ENCODE measurements at places on chromosomes 5 and 9.

DNA sequence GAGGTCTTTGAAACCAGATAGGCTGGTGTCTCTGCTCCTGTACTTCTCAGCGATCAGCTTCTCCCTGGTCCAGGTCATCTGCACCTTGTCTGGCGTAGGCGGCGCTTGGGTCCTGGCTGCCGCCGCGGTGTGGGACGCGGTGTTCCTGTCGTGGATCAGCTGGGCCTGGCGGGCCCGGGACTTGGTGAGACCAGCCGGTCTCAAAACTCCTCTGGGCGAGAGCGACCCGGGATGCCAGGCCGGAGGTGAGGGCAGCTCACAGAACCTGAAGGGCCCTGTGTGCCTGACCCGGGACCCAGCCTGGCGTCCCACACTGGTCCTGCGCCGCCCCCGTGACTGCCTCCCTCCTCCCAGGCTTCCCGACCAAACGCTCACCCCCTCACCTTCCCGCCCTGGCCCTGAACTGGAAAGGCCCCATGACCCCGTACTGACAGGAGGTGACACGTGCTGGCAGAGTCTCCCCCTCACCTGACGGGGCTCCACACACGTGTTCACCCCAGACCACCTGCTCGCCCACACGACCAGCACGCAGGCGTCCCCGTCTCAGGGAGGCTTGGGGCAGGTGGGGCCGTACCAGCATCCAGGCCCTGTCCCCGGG lies 49.0 kb downstream of the NKD2 start:
- DNase-seq: no peak

- DNase-seq: no peak
These were observed 670.5 kb upstream of the RGMB start for GRCh38 chr5:98102936-98103335.

DNA sequence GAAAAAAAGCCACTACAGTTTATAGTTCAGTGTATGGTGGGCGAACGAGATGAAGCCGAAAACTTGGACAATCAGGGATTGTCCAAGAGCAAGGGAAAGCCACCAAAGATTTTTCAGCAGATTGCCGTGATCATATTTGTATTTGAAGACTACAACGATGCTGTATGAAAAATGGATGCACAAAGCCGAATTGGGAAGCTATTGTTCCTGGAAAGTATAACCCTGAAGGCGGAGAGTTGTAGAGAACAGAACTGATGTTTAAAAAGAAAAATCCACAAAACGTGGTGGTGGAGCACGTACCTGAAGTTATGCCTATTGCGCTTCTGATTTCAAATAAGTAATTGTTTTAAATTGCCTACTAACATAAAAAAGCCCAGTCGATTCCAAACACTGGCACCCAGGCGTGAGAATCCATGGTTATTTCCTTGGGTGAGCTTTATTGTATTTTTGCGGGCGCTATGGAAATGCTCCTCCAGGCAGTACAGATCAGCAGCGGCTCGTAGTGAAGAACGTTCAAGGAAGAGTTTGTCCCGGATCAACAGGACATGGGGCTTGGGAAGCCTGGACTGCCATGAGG lies 772 bp upstream of the TARS1 start:
- no peak for DNase-seq

GRCh38 chr5:14588145-14588544 lies 6.6 kb downstream of the OTULINL start:
- no peak for DNase-seq

GRCh38 chr9:85223506-85224125 lies 518.1 kb downstream of the AGTPBP1 start:
- DNase-seq: no peak

- no peak for DNase-seq
These were observed 1045.8 kb upstream of the DMAC1 start for GRCh38 chr9:8845376-8845775.

DNA sequence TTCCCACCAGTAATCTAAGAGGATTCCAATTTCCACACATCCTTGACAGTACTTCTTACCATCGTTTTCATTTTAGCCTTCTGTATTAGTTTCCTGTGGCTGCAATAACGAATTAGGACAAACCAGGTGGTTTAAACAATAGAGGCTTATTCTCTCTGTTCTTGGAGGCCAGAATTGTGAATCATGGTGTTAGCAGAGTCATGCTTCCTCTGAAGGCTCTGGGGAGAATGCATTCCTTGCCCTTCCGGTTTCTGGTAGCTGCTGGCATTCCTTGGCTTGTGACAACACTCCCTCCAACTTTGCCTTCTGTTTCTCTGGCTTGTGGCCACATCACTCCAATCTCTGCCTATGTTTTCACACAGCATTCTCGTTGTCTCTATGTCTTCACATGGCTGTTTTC lies 23.5 kb downstream of the RIGI start:
- no peak for DNase-seq

GRCh38 chr5:111834926-111835599 lies 78.1 kb upstream of the NREP start:
- no peak for DNase-seq

- DNase-seq: no peak
These were observed 295.7 kb downstream of the DNAH5 start for GRCh38 chr5:13648822-13649221.

DNA sequence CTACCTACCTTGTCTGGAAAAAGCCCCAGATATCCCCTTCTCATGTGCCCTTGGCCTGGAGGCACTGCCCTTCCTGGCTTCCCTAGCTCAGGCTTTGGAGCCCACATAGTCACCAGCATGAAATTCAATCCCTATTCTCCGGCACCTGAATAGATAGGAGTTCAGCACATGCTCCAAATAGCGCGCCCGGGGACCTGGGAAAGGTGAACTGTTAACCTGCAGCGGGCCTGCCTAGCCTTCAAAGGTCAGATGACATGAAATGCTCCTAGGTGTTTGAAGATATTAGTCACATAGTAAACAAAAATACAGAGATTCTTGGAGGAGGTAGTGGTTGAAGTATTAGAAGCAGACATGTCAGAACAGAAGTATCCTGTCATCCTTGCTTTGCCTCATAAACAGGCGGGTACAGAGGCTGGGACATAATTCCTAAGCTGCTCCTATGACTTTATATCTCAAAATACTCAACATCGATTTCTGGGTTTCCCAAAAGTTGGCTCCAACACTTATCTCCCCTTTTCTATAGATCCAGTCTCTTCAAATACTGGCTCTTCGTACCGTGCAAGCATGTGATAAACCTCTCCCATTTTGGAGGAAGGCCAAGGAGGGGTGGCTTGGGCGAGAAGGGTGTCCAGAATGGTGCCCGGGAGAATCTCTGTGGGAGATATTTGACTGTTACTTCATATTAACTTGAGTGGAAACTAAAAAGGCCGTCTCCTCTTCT lies 88.0 kb upstream of the ANKH start:
- no peak for DNase-seq

GRCh38 chr9:95415158-95415557 lies 97.6 kb upstream of the FANCC start:
- DNase-seq: no peak

GRCh38 chr9:89277454-89277853 lies 33.5 kb upstream of the CKS2 start:
- DNase-seq: no peak

DNA sequence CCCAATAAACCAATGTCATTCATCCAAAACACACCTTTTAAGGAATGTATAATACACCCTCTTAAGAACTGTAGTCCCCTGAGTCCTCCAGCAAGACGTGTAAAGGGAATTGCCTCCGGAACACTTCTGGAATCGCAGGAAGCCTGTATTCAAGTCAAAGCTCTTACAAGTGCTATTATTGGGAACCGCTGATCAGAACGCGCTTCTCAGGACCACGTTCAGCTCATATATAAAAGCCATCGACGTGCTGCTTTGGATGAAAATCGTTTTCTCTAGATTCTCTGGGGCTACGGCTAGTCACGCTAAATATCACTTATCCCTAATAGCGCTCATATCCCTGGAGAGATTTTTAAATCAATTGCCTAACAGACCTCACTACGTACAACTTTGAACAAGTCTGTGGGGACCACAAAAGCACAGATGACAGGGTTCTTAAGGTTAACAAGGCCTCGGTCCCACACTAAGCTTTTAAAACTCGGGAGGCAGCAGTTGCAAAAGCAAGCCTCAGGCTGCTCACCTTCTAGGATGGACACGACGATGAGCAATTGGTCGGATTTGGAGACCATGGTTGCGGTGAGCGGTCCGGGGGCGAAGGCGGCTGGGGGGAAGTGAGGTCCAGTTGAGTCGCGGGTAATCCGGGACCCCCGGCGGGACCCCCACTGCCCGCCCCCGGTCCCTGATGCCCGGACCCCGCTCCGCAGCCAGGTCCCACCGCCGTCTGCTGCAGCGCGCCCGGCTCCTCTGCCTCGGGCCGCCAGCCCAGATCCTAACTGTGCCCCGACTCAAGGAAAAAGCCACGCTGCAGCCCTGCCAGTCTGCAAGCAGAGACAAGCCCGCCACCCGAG lies 548 bp downstream of the CEP120 start:
- DNase-seq: no peak

DNA sequence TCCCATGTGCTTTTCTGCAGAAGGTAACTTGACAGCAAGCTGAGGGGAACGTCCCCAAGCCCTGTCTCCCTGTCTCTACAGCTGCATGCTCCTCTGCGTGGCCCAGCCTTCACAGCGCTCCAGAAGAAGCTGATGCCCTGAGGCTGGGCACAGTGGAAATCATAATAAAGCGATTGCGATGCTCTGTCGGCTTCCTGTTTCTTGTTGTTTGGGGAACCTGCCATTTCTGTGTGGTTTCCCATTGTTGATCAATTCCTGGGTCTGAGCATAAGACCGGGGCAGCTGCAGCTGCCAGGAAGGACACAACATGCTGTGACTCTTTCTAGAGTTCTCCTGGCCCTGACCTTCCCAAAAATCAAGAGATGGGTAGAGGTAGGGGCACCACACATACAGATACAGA lies 7.2 kb upstream of the DNAJB5 start:
- DNase-seq: no peak

DNA sequence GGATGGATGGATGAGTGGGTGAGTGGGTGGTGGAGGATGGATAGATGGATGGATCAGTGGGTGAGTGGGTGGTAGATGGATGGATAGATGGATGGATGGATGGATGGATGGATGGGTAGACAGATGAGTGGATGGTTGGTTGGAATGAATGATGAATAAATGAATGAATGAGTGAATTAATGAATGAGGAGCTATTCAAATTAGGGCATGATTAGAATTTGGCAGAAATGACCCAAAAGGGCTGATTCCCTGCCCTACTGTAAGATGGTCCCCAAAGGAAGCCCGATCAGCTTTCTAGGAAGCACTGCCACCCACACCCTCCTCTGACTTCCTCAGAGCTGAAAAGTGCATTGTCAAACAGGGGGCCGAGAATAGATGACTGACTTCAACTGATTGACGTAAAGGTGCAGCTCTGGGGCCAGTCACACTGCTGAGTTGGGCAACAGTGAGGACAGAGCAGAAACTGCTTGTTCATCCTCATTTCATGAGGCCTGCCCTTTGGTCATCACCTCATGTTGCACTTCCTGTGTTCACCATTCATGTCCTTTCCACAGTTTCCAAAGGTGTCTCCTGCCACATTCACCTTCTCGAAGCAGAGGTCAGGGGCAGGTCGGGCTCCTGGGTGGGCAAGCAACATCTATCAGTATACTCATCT lies 34.3 kb downstream of the NIPAL4 start:
- DNase-seq: peak; percentile 64

- DNase-seq: peak; percentile 81
These were observed 683 bp upstream of the ZFAND5 start for GRCh38 chr9:72365525-72366256.

DNA sequence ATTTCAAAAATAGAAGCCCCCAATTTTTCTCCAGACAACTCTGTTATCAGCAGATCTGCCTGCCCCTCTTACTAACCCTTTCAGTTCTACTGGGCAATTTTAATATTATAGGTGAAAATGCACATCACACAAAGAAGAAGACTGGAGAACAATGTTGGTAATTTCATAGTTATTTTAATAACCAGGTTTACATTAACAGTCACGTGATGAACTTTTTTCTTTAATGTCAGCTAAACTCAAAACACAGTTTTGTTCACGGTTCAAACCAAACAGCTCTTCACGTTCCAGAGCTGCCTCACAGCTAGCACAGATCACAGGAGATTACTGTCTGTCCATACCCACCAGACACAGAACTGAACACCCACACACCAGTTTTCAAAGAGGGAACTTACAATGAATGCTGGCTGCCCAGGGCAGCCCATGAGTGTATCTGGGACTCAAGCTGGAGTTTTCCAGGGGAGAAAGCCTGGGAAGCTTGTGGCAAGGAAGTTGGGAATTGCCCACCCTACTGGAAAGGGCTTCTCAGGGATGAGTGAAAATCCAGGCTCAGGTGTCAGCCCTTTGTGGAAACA lies 119.1 kb downstream of the DPYSL3 start:
- no peak for DNase-seq

- DNase-seq: no peak
These were observed 372.4 kb upstream of the DMAC1 start for GRCh38 chr9:8172000-8172399.

- DNase-seq: no peak
These were observed 791 bp upstream of the STARD4 start for GRCh38 chr5:111513131-111513520.

GRCh38 chr5:34656700-34657273 lies 659 bp downstream of the RAI14 start:
- no peak for DNase-seq

GRCh38 chr5:132274050-132274792 lies 16.7 kb downstream of the PDLIM4 start:
- DNase-seq: no peak

DNA sequence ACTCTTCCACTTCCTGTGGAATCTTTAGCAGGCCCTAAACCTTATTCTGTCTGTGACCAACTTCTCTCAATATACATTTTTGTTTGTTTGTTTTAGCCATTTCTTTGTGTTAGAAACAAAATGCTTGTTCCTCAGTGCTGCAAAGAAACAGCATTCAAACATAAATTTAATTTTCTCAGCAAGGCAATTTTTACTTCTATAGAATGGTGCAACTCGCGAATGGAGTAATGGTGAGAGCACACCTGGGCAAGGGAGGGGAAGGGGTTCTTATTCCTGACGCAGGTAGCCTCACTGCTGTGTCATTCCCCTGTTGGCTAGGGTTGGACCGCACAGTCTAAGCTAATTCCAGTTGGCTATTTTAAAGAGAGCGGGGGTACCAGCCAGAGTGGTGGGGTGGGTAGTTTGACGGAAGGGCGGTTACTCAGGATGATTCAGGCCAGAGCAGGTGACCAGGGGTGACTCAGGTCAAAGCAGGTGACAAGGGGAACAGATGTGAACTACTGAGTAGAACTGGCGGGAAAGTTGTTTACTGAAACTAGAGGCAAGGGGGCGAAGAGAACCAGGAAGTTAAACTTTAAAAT lies 21.4 kb downstream of the ZNF169 start:
- no peak for DNase-seq

DNA sequence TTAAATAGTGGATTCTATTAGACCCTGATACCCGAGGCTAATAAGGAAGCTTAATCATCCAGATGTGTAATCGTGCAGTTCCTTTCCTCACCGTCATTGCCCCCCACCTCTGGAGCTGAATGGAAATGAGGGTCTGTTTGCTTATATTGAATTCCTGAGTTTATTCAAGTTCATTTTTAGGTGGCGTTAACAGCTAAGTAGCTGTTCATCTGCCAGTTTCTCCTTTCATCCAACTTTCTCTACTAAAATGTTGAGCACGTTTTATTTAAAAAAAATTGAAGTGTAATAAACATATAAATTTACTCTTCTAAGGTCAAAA lies 291.0 kb downstream of the DOCK8 start:
- DNase-seq: no peak

GRCh38 chr5:99928490-99928889 lies 606.7 kb upstream of the FAM174A start:
- no peak for DNase-seq

GRCh38 chr5:522116-522515 lies 2.1 kb downstream of the SLC9A3 start:
- DNase-seq: no peak
